ENCODE measurements at places on chromosomes 5 and 9. TPM values are rescaled to one million over a fixed set of nuclear protein-coding genes. Genes with fewer than 3 reads are reported as not detected.

- no peaks in the 10 kb centered on the region for H3K36me3 ChIP-seq
- peak overlapping the region; percentile 17 for H3K4me3 ChIP-seq
- H3K27ac ChIP-seq, result no peak overlapping the region
- peaks cover 31% of the 10 kb centered on the region for H3K4me1 ChIP-seq
- DNase-seq, result no peak
- H3K27me3 ChIP-seq, result no peaks in the 10 kb centered on the region
Observed at GRCh38 chr5:14415024-14415697, 166.4 kb upstream of the OTULINL start.

DNA sequence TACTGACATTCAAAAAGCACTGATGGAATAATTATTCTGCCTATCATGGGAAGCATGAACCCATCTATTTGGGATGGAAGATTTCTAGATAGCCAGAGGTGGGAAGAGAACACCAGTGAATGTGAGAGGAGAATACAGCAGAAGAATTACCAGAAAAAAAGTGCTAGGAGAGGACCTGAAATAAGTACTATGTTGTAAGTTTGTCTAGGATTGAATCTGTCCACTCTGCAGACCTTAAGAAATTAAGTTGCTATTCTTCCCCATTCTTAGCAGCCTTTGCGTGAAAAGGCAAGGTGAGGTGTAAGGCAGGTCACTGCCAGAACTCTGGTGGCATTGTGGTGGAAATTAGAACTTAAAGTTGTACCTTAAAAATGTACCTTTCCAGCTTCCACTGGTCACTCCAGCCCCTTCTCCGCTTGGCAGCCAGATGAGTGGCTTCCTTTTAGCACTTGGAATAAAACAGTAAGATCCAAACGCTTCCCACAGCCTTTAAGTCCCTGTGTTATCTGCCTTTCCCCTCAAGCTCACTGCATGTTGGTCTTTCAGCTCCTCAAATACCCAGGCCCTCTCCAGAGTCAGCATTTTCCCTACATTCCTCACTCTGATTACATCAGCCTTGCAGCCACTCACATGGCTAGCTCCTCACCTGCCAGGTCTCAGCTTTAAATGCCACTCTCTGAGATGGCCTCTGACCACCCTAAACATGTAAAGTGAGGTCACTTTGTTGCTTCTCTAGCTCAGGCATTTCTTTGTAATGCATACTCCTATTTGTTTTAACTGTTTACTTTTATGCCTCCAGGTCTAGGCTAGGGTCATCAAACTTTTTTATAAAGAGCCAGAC is 253.0 kb downstream of the EPB41L4A start:
- no peak overlapping the region for H3K27ac ChIP-seq
- H3K27me3 ChIP-seq, result no peaks in the 10 kb centered on the region
- H3K4me1 ChIP-seq, result peaks cover 10% of the 10 kb centered on the region
- H3K36me3 ChIP-seq, result peaks cover 40% of the 10 kb centered on the region
- DNase-seq, result no peak

DNA sequence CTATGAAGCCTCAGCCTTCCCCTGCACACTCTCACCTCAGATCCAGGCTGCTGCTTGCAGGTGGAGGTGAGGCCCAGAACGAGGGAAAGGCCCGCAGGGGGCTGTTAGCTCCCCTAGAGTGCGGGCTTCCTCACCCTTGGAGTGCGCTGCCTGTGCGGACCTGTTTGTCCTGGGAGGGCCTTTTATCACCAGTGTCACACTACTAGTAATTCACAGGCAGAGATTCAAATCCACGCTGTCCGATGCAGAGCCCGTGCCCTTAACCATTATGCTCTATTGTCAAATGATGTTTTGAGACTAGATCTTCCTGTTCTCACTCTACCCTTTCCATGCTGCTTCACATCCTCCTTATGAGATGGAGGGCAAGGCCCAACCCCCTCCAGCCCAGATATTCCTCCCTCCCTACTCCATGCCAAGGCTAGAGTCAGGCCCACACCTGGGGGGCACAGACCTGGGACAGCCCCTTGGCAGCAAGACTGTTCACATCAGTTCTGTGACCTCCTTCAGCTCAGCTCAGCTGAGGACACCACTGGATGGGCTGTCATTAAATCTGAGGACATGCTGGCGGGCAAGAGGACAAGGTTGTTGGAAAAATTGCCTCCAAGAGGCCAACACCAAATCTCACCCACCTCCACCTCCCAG is 112.8 kb upstream of the SPOCK1 start:
- H3K36me3 ChIP-seq, result no peaks in the 10 kb centered on the region
- no peaks in the 10 kb centered on the region for H3K4me1 ChIP-seq
- no peaks in the 10 kb centered on the region for H3K27me3 ChIP-seq
- no peak for DNase-seq

DNA sequence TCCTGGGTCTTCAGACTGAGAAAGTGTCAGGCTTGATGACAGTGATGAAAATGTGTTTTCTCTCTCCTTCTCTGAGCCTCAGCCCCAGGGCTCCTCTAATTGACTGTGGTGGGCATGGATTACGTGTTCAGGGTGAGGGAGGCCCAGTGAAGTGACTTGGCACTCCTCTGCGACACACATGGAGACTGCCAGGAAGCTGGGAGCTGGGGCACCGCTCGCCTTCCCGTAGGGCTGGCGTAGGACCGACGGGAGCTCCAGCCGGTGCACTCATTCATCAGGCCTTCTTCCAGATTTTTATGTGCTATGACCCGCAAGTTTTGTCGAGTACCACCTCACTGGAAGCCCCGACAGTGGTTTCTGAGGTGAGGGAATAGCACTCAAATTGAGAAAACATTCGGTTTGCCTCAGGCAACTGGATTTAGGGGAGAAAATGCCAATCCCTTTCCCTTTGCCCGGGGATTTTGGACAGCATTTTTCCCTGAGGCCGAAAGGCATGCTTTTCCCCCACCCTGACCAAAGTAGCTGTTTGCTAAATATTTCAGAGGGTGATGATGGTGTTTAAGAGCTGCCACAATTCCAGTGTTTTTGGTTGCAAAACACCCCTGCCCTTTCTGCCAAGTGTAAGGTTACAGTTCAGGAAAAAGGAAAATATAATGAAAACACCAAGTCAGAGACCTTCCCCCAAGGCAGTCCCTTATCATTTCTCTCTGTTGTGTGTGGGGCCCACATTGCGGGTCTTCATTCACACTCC is 83.7 kb downstream of the PCSK5 start:
- no peaks in the 10 kb centered on the region for H3K36me3 ChIP-seq
- no peak overlapping the region for H3K4me3 ChIP-seq
- H3K27ac ChIP-seq, result no peak overlapping the region
- peaks cover 9% of the 10 kb centered on the region for H3K4me1 ChIP-seq

DNA sequence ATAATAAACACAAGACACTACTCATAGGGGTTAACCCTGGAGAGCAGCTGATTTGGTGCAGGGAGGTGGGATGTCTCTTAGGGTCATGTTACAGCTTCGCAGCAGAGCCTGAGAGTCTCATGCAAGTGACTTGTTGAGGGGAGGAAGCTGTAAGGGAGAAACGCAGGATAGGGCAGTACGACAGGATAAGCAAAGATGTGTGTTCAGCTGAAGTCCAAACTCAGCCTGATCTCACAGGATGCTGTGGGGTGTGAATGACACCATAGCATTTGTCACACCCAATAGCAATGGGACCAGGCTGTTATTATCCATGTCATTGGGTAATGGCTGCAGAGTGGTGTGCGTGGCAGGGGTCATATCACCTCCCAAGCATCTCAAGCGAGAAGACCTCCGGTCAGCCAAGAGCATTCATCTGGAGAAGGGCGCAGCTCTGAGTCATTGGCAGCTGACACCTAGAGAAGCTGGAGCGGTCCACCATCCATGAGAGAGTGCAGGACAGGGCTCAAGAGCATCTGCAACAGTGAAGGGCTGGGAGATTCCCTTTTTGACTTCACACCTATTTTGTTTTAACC is 49.2 kb upstream of the RPL26L1 start:
- H3K27ac ChIP-seq, result no peak overlapping the region
- peaks cover 36% of the 10 kb centered on the region for H3K36me3 ChIP-seq
- H3K4me1 ChIP-seq, result no peaks in the 10 kb centered on the region
- H3K4me3 ChIP-seq, result no peak overlapping the region
- no peaks in the 10 kb centered on the region for H3K27me3 ChIP-seq

- H3K27me3 ChIP-seq, result no peaks in the 10 kb centered on the region
- H3K36me3 ChIP-seq, result no peaks in the 10 kb centered on the region
- H3K4me1 ChIP-seq, result peaks cover 15% of the 10 kb centered on the region
Observed at GRCh38 chr9:21097817-21098216, 20.1 kb upstream of the IFNB1 start.

DNA sequence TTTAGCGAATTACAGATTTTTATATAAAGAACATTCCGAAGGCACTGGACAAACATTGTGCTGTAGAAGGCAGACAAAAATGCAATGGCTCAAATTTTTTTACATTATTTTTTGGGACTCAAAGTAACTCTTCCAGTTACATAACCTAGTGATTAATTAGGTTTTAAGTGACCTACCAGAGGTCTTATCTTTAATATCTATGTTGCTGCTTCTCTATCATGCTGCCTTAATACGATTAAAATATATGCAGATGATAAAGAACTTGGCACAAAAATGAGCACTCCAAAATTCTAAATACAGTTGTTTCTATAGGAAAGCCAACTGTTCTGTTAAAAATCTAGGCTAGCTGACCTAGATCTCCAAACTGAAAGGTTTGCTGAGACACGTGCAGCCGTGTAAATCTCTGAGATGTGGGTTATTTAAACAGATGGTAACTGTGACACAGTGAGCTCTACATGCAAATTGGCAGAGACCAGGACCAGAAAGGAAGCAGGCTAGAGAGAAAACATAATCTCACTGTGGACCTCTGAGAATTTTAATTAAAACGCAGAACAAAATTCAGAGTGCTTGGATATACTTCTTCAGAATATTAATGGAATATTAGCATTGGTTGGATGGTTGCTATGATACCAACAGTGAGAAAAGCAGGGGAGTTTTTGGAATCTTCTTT is 56.2 kb downstream of the CAMK4 start:
- no peaks in the 10 kb centered on the region for H3K36me3 ChIP-seq
- no peaks in the 10 kb centered on the region for H3K27me3 ChIP-seq
- no peak for DNase-seq
- H3K27ac ChIP-seq, result no peak overlapping the region
- peaks cover 4% of the 10 kb centered on the region for H3K4me1 ChIP-seq
- H3K4me3 ChIP-seq, result no peak overlapping the region

- no peaks in the 10 kb centered on the region for H3K36me3 ChIP-seq
- H3K27ac ChIP-seq, result no peak overlapping the region
- DNase-seq, result no peak
- no peaks in the 10 kb centered on the region for H3K27me3 ChIP-seq
- H3K4me1 ChIP-seq, result peaks cover 33% of the 10 kb centered on the region
Observed at GRCh38 chr9:107290619-107291018, 7.5 kb downstream of the RAD23B start.

GRCh38 chr9:132745756-132746709 is 75.8 kb downstream of the GTF3C4 start:
- H3K27me3 ChIP-seq, result peaks cover 17% of the 10 kb centered on the region
- no peaks in the 10 kb centered on the region for H3K36me3 ChIP-seq
- no peak overlapping the region for H3K4me3 ChIP-seq
- no peak overlapping the region for H3K27ac ChIP-seq

- no peaks in the 10 kb centered on the region for H3K27me3 ChIP-seq
- H3K4me3 ChIP-seq, result no peak overlapping the region
- no peaks in the 10 kb centered on the region for H3K4me1 ChIP-seq
Observed at GRCh38 chr5:3957658-3958057, 362.0 kb downstream of the IRX1 start.

DNA sequence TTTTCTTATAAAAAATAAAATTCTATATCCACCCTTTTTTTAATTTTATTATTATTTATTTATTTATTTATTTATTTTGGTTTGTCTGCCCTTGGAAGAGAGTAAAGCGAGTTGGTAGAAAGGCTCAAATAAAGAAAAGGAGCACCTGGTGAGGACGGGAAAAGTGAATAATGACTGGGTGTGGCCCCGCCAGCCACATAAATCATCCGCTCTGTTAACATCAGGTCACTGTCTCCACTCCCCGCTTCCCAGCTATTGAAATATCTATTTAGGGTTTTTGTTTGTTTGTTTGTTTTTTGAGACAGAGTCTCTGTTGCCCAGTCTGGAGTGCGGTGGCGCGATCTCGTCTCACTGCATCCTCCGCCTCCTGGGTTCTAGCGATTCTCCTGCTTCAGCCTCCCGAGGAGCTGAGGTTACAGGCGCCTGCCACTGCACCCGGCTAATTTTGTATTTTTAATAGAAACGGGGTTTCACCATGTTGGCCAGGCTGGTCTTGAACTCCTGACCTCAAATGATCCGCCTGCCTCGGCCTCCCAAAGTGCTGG is 844 bp downstream of the POLR3G start:
- no peak overlapping the region for H3K4me3 ChIP-seq
- no peaks in the 10 kb centered on the region for H3K27me3 ChIP-seq
- no peak overlapping the region for H3K27ac ChIP-seq
- no peak for DNase-seq
- H3K36me3 ChIP-seq, result peaks cover 7% of the 10 kb centered on the region

- no peak overlapping the region for H3K27ac ChIP-seq
- no peak for DNase-seq
- H3K27me3 ChIP-seq, result no peaks in the 10 kb centered on the region
- H3K4me1 ChIP-seq, result no peaks in the 10 kb centered on the region
- H3K4me3 ChIP-seq, result no peak overlapping the region
Observed at GRCh38 chr5:151270599-151270998, 17.6 kb downstream of the GM2A start.

DNA sequence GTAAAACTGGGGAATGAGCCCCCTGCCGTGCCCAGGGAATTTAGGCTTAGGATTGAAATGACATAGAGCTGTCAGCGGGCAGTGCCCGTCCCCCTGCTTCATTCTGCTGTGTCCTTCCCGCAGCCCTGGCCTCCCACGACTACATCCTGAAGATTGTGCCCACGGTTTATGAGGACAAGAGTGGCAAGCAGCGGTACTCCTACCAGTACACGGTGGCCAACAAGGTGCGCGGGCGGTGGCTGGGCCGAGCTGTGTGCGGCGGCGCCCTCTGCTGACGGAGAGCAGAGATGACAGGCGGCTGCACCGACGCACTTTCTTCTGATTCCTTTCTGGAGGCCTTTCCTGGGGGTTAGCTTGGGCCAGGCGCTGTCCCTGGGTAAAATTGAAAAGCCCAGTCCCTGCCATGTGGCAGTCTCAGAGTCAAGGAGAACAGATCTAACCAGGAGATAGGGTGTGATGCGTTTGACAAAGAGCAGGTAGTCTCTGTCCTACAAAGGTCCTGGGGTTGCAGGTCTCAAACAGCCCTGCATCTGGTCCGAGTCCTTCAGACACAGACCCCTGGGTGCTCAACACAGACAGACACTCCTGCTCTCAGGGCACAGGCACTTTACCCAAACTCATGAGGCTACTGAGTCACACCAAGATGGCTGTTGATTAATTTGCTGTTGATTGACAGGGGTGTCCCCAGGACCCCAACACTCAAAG is 26.8 kb upstream of the RPL26L1 start:
- no peaks in the 10 kb centered on the region for H3K27me3 ChIP-seq
- DNase-seq, result peak; percentile 75
- no peak overlapping the region for H3K27ac ChIP-seq

- DNase-seq, result no peak
- H3K27me3 ChIP-seq, result no peaks in the 10 kb centered on the region
- no peaks in the 10 kb centered on the region for H3K4me1 ChIP-seq
- H3K27ac ChIP-seq, result no peak overlapping the region
- H3K36me3 ChIP-seq, result no peaks in the 10 kb centered on the region
Observed at GRCh38 chr5:72659726-72660125, 152.5 kb upstream of the ZNF366 start.

GRCh38 chr5:136114414-136115125 is 18.1 kb upstream of the SMAD5 start:
- no peak overlapping the region for H3K27ac ChIP-seq
- no peaks in the 10 kb centered on the region for H3K27me3 ChIP-seq
- H3K36me3 ChIP-seq, result no peaks in the 10 kb centered on the region
- DNase-seq, result no peak
- no peaks in the 10 kb centered on the region for H3K4me1 ChIP-seq

Gene ZDHHC11
- total RNA-seq, result 12.2 TPM

Gene C5
- total RNA-seq, result 2.6 TPM

Gene C9
- not detected for total RNA-seq

Gene STRBP
- total RNA-seq, result 27.5 TPM

Gene MAST4
- 39.0 TPM for total RNA-seq

Gene ANKRD34B
- 0.22 TPM for total RNA-seq

Gene HRH2
- 5.6 TPM for total RNA-seq

Gene SMC5
- 36.1 TPM for total RNA-seq

Gene ROR2
- not detected for total RNA-seq

Measured in naive thymus-derived CD4-positive, alpha-beta T cell (primary cell).